ENCODE measurements at places on chromosomes 3 and 15.

GRCh38 chr3:186247821-186248814, 113.9 kb downstream of the DGKG start:
- no peak for DNase-seq

DNA sequence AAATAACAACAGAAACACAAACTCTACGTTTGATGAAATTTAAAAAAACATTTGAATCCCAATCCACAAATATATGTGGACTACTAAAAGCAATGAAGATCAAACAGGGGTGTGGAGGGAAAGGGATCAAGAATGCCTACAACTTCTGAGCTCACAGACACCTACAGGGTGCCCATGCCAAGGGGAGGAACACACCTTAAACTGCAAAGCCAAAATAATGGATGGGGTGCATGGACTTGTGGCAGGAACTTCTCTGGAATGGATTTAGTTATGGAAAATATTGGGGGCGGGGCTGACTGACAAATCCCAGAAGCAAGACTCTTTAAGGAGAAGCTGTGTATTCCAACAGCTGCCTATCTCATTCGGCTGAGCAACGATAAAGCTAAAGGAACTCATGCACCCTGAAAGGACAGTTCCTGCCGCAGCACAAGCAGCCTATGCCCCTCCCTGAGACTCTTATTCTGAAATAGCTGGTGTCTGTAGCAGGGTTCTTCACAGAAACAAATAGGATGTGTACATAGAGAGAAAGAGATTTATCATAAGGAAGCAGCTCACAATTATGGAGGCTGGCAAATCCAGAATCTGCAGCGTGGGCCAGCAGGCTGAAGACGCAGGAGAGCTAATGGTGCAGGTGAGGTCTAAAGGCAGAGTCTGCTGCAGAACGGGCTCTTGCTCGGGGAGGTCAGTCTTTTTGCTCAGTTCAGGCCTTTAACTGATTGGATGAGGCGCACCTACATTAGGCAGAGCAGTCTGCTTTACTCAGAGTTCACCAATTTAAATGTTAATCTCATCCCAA, 24.5 kb upstream of the PLA2G4D start:
- DNase-seq = no peak

DNA sequence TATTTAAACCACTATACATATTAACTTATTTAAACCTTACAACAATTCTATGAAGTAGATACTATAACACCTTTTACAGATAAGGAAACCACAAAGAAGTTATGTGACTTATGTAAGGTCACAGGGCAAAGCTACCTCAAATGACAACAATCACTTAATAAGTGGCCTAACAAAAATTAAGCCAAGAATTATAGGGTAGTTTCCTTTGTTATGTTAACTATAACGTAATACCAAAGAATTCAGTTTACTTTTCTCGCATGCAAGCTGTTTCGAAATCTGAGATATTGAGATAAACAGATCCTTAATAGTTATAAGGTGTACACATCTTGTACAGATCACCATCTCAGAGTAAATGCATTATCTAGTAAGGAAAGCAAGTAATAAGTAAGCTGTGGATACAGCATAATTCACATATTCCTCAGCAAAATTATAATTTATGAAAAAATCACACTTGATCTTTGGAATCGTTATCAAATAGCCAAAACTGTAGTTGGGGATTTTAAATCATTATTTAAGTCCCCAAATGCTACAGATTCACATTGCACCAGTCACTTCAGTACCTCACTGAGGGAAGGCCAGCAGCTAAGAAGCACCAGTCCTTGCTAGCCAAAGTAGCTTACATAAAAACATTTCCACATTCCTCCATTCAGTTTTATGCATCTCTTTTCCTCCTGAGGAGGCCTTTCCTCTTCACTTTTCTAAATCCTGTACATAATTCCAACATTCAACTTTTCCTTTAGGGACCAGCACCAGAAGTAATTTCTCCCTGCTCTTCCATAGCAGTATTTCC, 226.8 kb downstream of the TBC1D5 start:
- DNase-seq = no peak

GRCh38 chr15:85518979-85519761, 138.8 kb downstream of the AKAP13 start:
- no peak for DNase-seq

DNA sequence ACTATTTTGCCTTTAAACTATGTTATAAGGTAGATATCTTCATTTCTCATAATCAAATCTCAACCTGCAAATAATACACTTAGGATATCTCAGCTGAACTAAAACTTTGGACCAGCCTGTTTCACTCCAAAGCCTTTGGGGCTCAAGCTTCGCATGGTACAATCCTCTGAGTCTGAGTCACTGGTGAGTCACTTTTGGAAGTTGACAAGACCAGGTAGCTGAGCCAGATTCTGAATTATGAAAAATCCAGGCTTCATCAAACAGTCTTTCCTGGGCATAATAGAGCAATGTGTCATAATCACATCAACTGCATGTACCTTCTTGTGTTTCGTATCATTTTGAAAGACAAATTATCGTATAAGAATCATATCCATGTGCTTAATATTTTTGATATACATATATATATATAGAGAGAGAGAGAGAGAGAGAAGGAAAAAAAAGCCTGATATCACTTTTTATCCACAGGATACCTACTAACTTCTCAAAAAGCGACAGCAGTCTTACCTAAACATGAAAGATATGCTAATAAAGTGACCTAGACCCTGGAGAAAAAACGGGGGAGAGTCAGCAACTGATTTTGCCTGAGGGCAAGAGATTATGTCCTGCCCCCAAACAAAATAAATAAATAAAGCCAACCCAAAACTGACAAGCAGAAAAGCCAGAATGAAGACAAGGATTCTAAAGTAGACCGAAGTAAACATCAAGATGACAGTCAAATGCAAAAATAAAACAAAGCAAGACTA, 263.9 kb upstream of the TGFBR2 start:
- peak; percentile 99 for DNase-seq

- peak; percentile 99 for DNase-seq
Measured at GRCh38 chr3:64187065-64187959, 38.0 kb downstream of the PRICKLE2 start.

- DNase-seq = peak; percentile 27
Measured at GRCh38 chr3:63328365-63328764, 50.3 kb downstream of the SYNPR start.

- peak; percentile 84 for DNase-seq
Measured at GRCh38 chr15:57323806-57324589, 52.3 kb upstream of the CGNL1 start.

DNA sequence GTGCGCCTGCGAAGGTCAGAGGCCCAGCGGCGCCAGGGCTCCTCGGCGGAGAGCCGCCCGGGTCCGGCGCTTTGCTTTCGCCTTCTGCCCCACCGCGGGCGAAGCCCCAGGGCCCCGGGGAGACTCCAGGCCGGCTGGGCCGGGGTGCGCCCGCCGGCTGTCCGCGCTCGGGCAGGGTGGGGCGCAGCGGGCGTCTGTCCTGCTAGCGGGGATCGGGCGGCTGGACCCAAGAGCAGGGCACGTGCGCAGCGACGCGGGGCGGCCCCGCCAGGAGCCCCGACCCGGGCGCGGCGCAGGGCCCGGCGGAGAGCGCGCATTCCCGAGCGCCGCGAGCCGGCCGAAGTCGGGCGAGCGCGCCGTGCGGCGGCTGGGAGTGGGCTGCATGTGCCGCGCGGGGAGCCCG, 569 bp upstream of the ALDH1A3 start:
- no peak for DNase-seq

DNA sequence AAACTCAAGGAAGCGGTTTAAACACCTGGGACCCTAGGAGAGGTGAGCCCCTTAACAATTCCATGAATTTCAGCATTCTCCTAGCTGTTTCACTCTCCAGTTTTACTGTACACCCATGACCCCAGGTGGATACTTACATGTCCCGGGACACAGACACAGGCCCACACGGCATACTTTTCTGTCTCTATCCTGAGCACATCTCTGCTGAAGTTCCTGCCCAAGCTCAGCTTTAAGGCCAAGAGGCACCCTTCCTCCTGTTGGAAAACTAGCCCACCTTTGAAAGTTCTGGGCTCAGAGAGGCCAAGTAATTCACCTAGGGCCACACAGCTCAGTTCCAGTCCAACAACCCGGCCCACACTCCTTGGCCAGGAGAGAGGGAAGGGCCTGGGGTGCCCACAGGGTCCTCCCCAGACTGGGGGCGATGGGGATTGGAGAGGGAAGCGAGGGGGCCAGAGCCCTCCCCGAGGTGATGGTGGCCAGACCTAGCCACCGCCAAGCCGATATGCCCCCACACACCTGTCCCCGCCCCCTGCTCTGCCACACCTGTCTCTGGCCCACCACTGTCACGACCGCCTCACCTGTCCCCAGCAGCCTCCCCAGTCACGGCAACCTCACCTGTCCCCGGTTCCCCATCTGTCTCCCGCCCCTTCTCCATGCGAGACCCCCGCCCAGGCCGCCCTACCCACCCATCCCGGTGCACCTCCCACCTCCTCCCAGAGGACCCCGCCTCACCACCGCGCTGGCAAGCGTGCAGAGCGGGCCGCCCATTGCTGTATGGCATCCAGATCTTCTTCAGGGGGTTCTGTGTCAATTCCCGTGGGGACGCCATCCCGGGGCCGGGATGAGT, 431 bp downstream of the PFKFB4 start:
- no peak for DNase-seq

- no peak for DNase-seq
Measured at GRCh38 chr3:29141197-29141917, 139.5 kb upstream of the RBMS3 start.

DNA sequence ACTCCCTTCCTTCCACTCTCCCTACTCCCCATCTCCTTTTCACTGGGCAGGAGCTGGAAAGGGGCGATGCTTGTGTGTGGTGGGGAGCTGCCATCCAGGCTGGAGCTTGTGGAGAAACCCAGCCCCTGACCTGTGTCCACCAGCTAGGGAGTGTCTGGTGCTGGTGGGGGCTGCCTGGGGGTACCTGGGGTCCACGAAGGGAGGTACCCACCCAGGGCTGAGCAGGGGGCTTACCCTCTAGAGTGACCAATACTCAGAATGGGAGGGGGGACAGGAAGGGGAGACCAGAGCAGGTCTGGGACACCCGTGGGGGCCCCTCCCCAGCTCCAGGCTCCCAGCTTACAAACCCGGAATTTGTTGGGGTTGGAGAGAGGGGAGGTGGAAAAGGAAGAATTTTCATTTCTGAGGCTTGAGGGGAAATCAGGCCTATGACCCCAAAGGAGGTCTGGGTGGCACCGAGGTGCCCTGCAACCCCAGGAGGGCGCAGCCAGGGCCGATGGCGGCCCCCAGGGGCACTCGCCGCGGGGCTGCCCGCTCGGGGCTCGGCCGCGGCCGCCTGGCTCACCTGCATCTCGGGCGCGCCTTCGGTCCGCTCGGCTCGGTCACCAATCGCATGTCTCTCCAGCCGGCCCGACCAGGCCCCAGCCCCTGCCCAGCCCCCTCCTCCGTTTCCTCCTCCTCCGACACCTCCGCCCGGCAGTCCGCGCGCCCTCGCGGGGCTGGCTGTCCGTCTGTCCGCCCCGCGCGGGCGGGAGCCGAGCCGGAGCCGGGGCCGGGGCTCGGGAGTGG, 773 bp downstream of the LINGO1 start:
- no peak for DNase-seq

GRCh38 chr3:170359178-170359704, 1.7 kb downstream of the SKIL start:
- no peak for DNase-seq

- DNase-seq = no peak
Measured at GRCh38 chr3:131739211-131739610, 236.4 kb upstream of the MRPL3 start.

DNA sequence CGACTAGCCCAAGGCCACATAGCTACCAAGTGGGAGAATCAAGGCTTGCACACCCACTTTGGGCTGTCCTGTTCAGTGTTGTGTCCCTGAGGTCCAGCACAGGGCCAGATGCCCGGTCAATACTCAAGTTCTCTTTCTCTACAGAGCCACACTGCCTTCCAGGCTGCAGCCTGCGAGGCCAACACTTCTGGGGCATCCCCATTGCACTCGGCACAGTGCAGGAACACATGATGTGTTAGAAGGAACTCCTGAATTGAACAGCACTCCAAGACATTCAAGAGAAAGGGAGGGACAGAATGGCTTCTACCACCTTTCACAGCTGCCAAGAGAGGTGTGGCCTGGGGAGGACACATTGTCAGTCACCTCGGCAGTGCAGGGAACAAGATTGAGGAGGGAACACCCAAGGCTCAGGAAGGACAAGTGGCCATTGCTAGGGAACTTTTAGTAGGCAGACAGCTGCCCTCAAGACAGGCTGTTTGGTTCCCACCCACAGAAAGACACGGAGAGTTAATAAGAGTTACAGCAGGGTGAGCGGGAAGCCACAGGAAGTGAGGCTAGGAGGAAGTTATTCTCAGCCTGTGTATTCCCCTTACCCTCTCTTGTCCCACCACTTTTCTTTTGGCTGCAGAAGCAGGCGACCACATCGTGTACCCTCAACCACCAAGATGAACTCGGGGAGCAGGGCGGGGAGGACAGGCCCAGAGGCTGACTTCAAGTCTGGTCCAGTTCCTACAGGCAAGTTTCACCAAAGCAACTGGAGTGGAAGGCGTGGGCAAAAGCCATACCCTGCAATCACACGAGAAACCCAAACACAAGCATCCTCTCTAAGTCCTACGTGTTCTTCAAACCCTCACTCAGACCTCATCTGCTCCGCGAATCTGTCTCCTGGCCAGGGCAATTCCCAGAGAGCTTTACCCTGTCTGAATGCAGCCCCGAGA, 69.4 kb downstream of the SRGAP3 start:
- no peak for DNase-seq

DNA sequence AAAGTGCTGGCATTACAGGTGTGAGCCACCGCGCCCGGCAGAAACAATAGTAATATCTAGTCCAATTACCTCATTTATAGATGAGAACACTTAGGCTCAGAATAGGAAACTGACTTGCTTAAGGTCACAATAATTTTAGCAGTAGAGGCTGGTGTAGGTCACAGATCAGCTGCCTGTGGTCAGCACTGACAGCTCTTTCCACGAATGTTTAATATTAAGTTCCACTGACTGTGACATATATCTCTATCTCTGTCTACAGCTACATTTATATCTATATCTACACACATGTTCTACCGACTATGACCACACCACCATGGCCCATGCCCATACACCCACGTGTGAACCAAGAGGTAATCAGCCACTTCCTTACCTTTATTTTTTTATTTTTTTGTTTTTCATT, 40.2 kb upstream of the DLG1 start:
- no peak for DNase-seq

GRCh38 chr3:48118322-48118721, 69.9 kb downstream of the CDC25A start:
- DNase-seq = no peak

GRCh38 chr3:59052803-59053411, 3.1 kb upstream of the CFAP20DC start:
- peak; percentile 54 for DNase-seq
